ENCODE measurements at places on chromosomes 11 and 22.

DNA sequence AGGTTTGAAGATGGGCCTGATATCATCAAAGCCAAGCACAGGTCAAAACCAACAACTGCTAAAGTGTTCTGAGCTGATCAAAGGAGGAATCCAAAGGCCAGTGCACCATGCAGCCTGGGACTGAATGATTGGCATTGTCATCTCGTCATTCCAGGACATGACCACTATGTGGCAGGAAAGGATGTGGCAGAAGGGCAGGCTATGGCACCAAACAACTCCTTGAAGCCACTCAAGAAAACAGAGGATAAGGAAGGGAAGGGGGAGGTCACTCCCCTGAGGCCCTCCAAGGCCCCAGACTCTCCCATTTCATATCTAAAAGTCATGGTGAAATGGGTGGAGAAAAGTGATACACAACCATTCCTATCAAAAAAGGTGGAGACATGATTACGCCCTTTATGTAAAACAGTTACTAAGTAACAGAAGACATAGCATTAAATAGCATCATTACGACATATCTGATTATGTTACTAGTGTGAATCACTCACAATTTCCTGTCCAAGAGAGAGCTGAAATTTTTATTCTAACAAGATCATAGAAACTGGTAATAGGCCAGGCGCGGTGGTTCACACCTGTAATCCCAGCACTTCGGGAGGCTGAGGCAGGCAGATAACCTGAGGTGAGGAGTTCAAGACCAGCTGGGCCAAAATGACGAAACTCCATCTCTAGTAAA lies 49.3 kb downstream of the AHNAK start:
- no peak for DNase-seq

GRCh38 chr11:112532506-112532905 lies 271.8 kb upstream of the PLET1 start:
- no peak for DNase-seq

- no peak for DNase-seq
Measured at GRCh38 chr22:23685205-23685784, 5.5 kb upstream of the RGL4 start.

DNA sequence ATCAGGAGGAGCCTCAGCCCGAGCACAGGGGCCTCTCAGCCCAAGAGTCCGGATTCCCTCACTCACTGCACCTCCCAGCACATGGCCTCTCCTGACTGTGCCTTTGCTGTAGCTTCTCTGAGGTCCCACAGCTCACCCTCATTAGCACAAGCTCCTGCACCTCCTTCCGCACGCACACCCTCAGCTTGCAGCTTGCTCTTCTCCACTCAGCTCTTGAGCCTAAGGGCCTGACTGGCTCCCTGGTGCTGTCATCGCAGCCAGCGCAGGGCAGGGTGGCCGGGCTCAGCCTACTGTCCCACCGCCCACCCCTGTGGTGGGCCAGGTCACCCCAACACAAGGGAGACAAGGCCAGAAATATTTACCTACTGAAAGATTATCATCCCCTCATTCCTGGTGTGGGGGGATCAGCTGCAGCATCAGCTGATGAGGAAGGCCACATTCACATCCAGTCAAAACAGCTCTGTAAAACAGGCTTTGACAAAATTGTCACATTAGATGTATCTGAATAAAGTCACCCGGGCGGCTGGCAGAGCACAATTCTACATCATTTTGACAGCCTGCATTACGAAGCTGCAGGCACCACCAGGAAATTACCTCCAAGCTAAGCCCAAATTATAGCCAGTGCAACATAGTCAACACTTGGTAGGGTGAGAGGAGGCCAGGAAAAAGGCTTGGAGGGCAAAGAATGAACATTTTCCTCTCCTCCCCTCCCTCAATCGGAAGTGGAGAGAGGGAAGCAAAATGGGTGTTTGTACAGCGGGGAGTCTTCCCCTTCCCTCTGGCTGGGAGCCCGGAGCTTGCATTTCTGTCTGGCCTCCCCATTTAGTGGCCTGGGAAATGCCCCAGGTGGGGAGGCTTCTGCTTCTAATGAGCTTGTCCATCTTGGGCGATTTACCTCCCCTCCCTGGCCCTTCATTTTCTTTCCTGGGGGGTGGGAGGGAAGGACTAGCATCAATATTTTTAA lies 29.5 kb upstream of the IGSF9B start:
- no peak for DNase-seq

DNA sequence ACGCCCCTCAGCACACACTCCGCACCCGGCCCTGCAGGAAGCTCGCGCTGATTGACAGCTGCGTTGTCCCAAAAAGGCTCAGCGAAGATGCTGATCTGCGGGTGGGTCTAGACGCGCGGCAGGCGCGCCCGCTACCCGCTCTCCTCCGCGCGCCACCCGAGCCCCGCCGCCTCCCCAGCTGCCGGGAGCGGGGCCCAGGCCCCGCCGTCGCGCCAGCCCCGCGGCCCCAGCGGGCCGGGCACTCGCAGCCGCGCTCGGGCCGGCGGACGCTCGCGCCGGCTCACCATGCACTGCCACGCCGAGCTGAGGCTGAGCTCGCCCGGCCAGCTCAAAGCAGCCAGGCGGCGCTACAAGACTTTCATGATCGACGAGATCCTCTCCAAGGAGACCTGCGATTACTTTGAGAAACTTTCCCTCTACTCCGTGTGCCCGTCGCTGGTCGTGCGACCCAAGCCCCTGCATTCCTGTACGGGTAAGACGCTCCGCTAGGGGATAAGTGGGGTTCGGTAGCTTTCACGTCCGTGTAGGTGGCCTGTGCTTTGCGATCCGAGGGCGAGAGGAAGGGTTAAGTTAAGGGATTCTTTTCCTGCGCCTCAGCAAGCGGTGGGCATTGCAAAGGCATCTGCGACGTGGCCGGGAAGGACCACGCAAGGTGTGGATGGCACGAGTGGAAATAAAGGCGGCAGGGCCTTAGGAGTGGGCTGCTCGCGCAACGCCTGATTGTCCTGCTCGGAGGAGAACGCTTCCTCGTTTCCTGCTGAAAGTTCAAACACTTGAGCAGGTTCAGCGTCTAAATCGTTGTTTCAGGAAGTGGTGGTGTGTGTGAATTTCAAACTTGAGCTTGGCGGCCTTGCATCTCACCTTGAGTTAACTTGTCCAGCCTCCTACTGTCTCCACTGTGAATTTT lies at the start of gene BARX2:
TSS of gene BARX2 (plus strand) at position 98 of the 907 bp plus-strand sequence. CDS start at position 286, 188 bp downstream.
- DNase-seq, result no peak

- no peak for DNase-seq
Measured at GRCh38 chr11:91023731-91024130, 800.9 kb upstream of the CHORDC1 start.

DNA sequence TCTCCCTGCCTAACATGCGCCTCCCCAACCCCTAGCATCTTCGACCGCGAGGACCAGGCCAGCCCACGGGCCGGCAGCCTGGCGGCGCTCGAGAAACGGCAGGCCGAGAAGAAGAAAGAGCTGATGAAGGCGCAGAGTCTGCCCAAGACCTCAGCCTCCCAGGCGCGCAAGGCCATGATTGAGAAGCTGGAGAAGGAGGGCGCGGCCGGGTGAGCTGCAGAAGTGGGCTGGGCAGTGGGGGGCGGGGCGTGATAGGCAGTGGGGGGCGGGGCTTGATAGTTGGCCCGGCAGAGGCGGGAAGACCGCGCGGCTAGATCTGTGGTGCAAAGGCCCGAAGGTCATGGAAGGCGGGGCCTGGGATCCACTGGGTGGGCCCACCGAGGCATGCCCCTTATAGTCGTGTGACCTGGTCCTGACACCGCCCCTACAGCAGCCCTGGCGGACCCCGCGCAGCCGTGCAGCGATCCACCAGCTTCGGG lies 8.7 kb downstream of the SELENOM start:
- DNase-seq, result no peak

DNA sequence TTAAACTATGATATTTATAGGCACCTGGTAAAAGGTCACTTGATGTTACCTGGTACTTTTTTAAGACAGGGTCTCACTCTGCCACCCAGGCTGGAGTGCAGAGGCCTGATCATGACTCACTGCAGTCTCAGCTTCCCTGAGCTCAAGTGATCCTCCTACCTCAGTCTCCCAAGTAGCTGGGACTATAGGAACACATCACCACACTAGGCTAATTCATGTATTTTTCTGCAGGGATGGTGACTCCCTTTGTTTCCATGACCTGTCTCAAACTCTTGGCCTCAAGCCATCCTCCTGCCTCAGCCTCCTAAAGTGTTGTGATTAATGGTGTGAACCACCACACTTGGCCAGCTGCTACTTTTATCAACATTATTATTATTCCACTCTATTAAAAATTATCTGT lies 47.6 kb downstream of the OR4C45 start:
- DNase-seq, result no peak

DNA sequence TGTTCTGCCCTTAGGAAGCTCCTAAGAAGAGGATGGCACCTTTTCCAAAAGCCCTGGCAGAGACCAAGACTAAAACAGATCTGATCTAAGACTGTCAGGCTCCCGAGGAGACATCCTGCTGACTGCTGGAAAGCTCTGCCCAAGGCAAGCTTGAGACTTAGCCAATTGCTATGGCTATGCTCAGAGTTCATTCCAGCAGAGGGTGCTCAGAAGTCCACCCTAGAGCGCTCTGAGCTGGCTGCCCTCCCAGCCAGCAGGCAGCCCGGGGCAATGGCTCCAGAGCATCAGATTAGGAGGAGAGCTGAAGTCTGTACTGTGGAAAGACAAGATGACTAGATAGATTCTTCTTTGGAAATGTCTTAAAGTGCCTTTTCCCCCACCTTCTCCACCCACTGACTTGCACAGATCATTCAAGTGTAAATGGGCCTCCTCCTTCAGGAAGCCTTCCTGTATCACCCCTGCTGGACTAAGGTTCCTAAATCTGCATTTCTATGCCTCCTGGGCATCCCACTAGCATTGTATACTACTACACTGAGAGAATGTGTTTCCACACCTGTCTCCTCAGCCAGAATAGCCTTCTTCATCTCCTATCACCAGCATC lies 23.4 kb downstream of the LRRC55 start:
- DNase-seq, result no peak

- DNase-seq, result no peak
Measured at GRCh38 chr11:43327987-43328386, 16.2 kb downstream of the API5 start.

GRCh38 chr22:50276143-50276542 lies 6.0 kb upstream of the MAPK11 start:
- no peak for DNase-seq

- no peak for DNase-seq
Measured at GRCh38 chr11:115613986-115614632, 109.9 kb upstream of the CADM1 start.

GRCh38 chr11:133936136-133936535 lies 20.6 kb downstream of the IGSF9B start:
- DNase-seq, result no peak

- DNase-seq, result no peak
Measured at GRCh38 chr22:46408568-46409506, 73.3 kb downstream of the TRMU start.

GRCh38 chr22:17120281-17120680 lies 879 bp downstream of the TMEM121B start:
- no peak for DNase-seq

GRCh38 chr11:117819096-117820040 lies 5.2 kb downstream of the FXYD2 start:
- DNase-seq, result no peak

Measured in GM18507 (cell line).